ENCODE measurements at places on chromosomes 16 and 17.
A peak's percentile ranks its signal among the peaks of the same experiment; 100 is the strongest.

- no peak for DNase-seq
Observed at GRCh38 chr16:89273741-89274472, 56.4 kb downstream of the ZNF778 start.

DNA sequence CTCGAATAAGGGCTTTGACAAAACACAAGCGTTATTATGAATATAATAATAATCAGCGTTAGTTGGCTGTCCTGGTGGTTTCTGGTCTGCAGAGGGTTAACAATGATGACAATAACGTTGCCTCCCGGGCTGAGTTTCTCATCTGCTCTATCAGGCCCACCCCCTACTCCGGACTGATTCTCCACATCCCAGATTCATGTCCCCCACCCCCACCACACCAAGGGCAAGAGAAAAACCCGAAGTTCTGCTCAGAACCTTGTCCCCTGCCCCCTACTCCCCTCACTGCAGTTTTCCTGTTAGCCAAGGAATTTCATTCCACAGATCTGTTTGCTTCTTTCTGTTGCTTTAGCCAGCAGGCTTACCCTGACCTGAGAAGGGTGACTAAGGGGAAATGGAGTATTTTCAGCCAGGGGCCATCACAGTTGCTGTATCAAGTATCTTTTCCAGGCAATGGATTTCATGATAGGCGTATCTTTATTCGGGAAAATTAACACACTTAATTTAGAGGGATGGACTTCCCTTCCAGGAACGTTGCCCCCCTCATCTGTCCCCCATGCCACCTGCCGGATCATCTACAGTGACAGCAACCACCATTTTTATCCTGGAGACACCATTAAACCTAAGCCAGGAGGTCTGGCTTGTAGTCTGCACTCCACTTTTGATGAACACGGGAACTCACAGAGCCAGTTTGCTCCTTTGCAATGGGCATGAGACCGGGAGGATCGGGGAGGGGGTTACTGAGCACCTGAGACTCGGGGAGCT, 23.7 kb downstream of the ALOX15 start:
- DNase-seq: no peak

- no peak for DNase-seq
Observed at GRCh38 chr16:4489030-4489429, 12.8 kb downstream of the HMOX2 start.

- DNase-seq: no peak
Observed at GRCh38 chr16:47013172-47013571, 39.7 kb upstream of the DNAJA2 start.

DNA sequence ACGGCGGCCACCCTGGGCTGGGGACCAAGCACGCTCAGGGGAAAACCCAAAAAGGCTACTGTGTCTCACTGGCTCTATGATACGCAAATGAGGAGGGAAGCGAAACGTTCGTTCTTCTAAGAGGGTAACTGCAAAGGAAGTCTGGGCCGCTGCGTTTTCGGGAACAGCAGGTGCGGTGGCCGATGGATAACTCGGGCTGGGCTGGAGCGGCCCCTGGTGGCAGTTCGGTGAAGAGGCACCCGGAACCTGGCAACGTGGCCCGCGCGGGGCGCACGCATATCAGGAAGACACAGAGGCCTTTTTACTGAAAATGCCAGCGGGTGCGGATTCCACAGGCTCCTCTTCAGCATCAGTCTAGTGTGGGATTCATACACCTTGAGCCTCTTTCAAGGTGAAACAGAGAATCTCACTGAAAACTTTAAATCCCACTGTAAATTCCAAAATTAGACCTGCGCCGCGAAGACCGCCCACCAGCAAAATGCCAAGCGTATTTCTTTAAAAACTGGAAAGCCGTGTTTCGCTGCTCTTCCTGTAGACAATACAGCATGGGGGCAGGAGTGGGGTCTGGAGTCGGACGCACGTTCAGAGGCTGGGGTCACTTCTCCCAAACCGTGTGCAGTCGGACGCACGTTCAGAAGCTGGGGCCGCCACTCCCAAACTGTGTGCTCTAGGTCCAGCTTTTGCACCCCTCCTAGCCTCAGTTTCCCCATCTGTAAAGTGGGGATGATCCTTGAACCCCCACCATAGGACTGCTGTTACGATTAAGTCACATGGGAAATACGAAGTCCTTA, 44.4 kb upstream of the METTL9 start:
- peak; percentile 83 for DNase-seq

DNA sequence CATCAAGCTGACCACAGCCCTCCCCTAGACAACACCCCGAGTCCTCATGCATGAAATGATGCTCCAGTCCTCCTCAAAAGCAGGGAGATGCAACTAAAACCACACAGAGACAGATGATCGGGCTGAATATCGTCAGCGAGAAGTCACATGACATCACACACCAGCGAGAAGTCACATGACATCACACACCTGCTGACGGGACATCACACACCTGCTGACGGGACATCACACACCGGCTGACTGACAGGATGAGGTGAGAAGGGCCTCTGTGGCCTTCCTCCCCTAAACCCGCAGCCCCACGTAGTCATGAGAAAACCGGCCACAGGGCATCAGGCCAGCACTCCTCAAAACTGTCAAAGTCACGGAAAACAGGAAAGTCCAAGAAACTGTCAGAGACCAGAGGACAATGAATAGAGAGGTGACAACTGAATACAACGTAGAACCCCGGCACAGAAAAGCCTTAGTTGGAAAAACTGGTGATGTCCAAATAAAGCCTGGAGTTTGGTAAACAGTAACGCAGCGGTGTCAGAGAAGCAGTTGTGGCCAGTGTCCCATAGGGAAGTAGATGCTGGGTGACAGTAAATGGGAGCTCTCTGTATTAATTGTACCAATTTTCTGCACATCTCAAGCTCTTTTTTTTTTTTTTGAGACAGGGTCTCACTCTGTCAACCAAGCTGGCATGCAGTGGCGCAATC, 14.3 kb downstream of the LITAF start:
- DNase-seq: peak; percentile 45

DNA sequence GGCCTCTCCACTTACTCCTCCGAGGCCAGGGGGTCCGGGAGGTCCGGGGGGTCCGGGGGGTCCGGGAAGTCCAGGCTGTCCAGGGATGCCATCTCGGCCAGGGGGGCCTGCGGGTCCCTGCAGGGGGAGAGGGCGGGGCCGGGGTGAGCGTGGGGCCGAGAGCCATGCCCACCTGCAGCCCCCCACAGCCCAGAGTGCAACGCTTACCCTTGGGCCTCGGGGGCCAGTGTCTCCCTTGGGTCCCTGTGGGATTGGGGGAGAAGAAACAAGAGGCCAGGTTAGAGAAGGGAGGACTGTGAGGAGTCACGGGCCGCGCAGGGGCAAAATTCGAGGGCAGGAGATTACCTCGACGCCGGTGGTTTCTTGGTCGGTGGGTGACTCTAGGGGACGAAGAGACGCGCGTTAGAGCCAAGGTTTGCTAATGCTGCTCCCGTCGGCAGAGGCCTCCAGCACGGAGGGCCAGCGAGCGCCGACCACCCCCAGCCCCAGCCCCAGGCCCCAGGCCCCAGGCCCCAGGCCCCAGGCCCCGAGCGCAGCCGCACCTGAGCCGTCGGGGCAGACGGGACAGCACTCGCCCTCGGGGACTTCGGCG, 2.1 kb downstream of the COL1A1 start:
- DNase-seq: no peak

DNA sequence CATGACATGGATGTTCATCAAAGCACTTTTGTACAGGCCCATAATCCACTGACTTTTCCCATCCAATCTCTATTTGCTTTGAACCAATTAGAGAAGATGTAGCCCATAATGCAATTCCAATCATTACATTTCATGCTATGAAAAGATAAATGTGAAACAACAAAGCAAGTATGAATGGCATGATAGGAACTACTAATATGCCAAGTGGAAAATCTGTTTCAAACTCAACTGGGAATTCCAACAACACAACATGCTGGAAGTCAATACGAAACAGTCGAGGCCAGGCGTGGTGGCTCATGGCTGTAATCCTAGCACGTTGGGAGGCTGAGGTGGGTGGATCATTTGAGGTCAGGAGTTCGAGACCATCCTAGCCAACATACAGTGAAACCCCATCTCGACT, 39.6 kb upstream of the TMEM97 start:
- no peak for DNase-seq

DNA sequence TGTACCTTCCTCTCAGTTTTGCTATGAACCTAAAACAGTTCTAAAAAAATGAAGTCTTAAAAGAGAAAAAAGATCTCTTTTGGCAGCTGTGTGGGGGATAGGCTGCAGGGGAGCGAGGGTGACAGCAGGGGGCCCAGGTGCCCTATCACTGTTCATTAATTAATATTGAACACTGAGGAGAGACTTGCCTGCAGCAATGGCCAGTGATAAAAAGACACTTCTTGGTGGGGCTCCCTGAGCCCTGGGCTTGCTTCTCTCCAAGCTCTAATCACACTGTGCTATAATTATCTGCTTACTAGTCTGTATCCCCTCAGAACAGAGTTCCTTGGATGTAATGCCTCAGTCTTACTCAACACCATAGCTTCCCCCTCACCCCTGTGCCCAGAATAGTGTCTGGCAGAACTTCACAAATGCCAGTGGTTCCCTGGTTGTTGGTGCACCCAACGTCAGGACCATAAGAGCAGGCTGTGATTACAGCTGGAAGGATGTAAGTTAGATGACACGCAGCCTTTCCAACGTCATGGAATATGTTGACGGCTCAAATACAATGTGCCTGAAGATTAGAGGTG, 52.0 kb upstream of the IRX6 start:
- no peak for DNase-seq

DNA sequence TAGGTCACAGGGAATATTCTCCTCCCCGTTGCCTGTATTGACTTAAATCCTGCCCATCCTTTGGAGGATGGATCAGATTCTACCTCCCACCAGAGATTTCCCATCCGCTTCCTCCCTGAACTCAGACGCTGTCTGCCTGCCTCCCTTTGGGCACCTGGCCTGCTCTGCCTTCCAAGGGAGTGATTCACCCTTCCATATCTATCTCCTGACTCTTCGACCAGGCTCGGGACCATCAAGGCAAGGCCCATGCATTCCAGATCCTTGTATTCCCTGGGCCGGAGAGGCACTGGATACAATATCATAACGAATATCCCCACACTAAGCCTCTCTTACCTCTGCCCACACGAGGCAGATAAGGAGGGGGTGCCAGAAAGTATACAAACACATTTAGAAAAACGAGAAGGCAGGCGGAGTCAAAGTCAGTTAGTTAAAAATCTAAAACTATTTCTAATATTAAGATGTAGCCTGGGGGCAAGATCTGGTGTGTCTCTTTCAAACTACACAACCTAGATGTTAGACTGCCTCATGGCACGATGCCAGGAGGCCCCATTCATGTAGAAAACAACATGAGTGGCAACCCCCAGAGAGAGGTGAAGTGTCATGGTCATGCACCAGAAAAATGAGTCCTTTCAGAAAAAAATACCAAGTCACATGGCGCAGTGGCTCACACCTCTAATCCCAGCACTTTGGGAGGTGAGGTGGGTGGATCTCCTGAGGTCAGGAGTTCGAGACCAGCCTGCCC, 9.2 kb downstream of the PMP22 start:
- no peak for DNase-seq

GRCh38 chr17:42179911-42180410, 981 bp downstream of the KCNH4 start:
- no peak for DNase-seq

DNA sequence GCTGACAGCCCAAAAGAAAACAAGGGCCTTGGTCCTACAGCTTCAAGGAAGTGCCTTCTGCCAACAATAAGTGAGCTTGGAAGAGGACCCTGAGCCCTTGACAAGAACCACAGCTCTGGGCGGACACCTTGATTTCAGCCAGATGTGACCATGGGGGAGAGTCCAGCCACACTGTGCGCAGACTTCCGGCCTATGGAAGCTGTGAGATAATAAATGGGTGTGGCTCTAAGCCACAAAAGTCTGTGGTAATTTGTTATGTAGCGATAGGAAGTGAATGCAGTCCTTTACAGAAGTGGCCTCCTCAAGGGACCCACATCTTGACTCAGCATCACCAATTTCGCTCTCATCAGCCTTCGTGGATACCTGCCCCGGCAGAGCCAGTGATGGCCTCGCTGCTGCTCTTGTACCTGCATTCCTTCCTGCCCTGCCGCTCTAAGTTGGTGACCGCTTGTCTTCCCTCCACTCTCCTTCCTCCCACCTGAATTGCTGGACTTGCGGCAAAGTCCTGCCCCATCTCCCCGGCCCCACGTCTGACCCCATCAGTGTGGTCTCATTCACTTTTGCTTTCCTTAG, 29.3 kb downstream of the PRSS54 start:
- DNase-seq: no peak

Data from stimulated activated CD8-positive, alpha-beta memory T cell treated with anti-CD3 and anti-CD28 coated beads, Interleukin-4, amount 100 ng/mL, for 4 hours (primary cell).